ENCODE measurements at places on chromosomes 2 and 18.

GRCh38 chr18:79586436-79587225 lies 93.0 kb upstream of the CTDP1 start:
- DNase-seq, result peak; percentile 65

GRCh38 chr2:110995911-110996310 lies 124.8 kb upstream of the BCL2L11 start:
- no peak for DNase-seq

GRCh38 chr2:60843006-60843405 lies 38.4 kb upstream of the REL start:
- no peak for DNase-seq

GRCh38 chr2:170305711-170306110 lies 127.8 kb downstream of the MYO3B start:
- no peak for DNase-seq

DNA sequence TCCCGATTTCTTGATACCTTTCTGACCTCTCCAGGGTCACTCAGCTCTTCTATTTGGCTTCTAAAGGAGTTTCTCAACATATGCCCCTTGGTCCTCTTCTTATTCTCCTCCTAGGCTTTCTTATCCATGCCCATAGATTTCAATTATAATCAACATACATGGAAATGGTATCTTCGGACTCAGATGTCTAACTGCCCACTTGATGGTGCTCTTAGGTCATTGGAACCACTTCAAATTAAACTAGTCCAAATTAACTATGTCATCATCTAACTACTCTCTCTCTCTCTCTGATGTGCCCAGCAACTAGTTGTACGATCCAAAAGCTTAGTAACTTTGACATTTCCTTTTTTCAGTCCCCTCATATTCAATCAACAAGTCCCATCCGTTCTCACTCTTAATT lies 43.2 kb upstream of the GPR75 start:
- DNase-seq, result no peak

GRCh38 chr18:11004951-11005350 lies 144.4 kb downstream of the PIEZO2 start:
- no peak for DNase-seq

GRCh38 chr18:74682991-74683297 lies 85.3 kb downstream of the ZNF407 start:
- DNase-seq, result no peak

DNA sequence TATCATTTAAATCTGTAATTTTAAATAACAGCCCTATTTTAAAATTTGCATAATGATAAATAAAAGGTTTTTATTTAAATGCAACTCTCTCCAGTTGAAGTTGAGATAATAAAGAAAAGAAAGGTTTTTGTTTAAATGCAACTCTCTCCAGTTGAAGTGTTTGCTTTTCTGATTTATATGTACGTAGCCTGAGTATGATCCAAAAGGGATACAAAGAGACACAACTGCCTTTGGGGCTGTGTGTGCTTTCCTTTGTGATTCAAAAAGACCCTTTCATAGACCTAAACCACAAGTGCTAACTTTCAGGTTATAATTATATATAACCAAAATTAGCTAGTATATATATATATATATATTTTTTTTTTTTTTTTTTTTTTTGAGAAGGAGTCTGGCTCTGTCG lies 76.2 kb upstream of the MFF start:
- DNase-seq, result no peak

- no peak for DNase-seq
Measured at GRCh38 chr18:28511413-28511821, 334.5 kb upstream of the CDH2 start.

- DNase-seq, result no peak
Measured at GRCh38 chr18:62484941-62485340, 37.9 kb upstream of the ZCCHC2 start.

- no peak for DNase-seq
Measured at GRCh38 chr2:59068255-59068654, 827.1 kb upstream of the FANCL start.

GRCh38 chr2:26088038-26088643 lies 54.3 kb downstream of the RAB10 start:
- DNase-seq, result no peak

GRCh38 chr2:170766693-170767092 lies 3.5 kb upstream of the ERICH2 start:
- no peak for DNase-seq

DNA sequence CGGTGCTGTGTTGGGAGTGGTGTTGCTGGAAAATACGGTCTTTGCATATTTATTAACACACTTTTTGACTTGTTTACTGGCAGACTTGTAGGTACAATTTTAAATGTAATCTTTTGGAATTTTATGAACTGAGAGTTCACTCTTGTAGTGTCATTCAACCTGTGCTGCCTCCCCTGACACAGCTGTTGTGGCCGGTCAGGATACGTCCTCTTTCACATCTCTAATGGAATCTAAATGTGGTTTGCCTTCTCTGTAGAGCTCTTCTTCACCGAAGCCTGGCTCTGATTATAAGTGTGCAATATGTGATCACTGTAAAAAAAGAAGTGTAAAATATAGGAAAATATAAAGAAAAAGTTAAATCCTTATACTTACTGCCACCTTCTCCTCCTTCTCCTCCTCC lies 94.7 kb downstream of the MAP4K4 start:
- no peak for DNase-seq

DNA sequence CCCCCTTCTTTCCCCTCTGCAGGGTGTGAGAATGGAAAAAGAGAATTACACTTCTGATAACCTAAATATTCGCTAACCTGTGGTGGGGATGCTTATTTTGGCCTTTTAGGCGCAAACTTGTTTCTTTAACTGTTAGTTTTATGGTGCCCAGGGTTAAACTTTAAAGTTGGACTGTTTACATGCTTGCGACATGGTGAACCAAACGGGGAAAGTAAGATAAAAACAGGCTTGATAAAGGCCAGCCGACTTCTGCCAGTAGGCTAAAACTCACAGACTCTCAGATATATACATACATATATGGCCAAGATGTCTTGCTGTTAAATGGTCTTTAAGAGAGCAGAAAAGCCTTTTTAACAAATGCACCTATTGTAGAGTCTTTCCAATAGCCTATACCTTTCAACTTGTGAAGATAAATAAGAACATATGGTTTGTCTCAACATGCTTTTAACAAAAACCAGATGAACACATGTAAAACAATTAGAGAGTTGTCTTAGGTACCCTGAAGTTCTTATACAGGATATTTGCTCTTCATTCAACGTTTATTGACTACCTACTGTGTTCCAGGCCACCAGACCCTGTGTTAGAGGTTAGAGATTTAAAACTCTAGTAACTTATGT lies 29.0 kb downstream of the PRKCE start:
- no peak for DNase-seq

DNA sequence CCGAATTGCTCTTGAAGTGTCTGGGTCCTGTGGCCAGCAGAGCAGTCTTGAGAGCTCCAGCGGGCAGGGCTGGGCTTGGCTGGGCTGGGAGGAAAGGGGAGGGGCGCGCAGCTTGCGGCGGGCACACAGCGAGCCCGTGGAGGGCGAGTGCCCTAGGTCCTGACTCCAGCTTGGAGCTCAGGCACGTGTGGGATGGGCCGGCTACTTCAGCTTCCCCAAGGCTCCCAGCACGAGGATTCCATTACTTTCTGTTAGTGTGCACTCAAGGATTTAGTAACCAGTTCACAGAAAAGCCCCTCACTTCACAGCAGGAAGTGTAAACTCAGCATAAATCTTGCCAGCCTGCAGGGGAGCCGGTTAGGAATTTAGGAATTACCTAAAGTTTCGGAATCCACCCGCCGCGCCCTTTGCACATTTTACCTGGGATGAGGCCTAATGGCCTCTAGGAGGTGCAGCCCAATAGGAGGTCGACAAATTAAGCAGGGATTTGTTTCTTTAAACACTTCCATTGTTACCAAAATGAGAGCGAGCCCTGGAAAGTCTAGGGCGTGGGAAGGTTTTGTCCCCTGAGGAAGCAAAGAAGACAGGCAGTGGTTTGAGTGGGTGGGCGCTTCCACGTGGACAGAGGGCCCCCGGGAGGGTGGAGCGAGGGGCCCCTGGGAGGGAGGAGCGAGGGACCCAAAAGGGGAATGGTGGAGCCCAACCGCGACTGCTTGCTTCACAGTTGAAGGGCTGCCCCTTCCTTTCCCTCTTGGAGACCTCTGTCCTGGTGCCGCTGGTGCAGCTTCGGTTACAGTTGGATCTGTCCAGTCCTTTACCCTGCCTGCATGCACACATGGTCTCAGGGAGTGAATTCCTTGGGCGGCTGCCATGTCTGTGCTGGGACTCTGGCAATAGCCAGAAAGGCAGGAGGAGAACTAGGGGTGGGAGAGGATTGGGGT lies 93.3 kb downstream of the CTAGE1 start:
- DNase-seq, result peak; percentile 82

DNA sequence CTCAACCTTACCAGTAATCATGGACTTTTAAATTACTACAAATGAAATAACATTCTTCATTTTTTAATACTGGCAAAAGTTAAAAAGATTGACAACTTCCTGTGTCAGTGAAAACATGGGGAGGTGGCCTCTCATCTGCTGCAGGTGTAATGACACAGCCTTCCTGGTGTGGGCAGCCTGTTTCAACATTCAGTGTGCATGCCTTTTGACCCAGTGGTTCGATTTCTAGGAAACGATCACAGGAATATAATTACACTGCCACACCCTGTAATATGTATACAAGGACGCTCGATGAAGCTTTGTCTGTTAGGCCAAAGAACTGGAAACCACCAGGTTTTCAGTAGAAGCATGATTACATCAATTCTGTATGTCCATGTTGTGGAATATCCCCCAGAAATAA lies 68.7 kb downstream of the MTHFD2 start:
- DNase-seq, result no peak

DNA sequence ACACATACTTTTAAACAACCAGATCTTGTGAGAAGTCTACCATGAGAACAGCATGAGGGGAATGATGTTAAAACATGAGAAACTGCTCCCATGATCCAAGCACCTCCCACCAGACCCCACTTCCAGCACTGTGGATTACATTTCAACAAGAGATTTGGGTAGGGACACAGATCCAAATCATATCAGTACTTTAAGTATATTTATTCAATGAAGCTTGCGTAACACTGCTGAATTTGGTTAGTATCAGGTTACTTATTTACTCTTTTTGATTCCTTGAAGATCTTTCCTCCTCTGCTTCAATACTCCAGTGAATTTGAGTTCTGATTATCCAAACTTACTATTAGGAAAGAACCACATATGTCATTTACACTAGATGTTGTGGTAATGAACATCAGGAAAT lies 418.6 kb downstream of the PIK3C3 start:
- DNase-seq, result no peak

DNA sequence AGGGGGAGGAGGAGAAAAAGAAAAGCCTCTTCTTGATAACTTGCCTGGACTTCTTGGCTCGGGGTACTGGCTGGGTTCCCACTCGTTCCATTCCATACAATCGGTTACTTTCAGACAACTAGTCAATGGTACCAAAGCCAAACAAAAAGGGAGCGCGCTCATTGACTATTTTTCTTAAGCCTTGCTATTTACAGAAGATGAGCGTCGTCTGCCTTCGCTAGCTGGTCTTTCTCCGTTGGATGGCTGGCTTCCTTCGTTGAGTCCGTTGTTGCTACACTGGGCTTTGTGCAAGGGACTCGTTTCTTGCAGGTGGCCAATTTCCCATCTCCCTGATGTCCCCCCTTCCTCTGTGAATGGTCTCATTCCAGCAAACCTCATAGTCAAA lies 260.4 kb downstream of the ZNF516 start:
- DNase-seq, result no peak

GRCh38 chr18:75290737-75291358 lies 80.3 kb downstream of the TSHZ1 start:
- no peak for DNase-seq

DNA sequence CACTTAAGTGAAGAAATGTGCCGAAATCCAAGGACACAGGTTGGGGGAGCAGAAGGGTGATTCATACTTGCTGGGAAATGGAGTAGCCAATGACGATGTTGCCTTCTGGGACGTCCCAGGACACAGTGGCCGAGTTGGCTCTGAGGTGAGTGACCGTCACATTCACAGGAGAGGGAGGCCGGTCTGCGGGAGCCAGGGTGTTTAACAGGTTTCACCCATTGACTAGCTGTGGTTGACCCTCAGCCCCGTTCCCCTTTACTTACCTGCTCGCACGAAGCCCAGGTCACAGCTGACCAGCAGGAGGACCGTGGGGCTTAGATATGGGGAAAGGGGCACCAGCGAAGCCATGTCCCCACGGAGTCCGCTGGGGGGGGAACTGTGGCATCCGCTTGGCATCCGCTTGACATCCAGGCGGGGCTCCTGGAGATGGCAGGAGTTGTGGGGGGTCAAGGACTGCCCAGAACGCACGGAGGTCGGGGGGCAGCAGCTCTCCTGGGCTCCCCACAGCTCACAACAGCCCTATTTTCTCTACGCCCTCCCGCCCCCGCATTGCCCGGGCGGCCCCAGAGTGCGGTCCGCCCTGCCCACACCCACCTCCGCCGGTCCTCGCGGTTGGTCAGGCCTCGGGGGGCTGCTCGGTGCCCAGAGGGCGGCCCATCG lies 586 bp downstream of the FNDC4 start:
- DNase-seq, result peak; percentile 77

- no peak for DNase-seq
Measured at GRCh38 chr2:136243638-136244535, 125.9 kb upstream of the CXCR4 start.

DNA sequence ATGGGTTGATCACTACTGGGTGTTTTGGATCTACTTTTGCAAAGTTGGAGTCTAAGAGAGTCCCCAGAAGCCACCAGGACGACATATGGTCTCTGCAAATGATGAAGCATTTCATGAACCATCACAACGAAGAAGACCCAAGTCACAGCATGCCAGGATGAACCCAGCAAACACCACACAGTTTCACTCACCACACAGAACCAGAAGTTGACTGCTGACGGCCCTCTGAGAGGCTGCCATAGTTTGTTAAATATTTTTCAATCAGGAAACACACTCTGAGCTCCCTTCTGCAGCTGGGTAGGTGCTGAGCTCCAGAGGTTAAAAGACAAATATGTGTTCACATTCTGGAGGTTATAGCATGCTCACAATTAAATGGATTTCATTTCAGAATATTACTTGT lies 271.4 kb downstream of the DCDC2C start:
- DNase-seq, result no peak

DNA sequence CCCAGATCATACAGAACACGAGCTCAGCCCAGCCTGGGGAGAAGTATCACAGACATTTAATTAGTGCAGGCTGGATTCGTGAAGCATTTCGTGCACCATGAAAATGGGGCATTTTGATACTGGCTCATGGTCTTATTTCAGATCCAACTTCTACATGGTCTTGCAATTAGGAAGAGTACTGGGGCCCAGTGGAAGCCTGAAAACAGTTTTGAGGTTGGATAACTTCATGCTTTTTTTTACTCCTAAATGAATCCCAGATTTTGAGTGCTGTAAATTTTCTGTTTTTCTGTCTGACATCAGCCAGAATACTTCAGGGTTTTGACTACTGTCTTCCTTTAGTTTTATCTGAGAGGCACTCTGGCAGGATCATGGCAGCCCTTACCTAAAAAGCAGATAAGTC lies 160.1 kb downstream of the GFPT1 start:
- DNase-seq, result no peak

- DNase-seq, result peak; percentile 68
Measured at GRCh38 chr2:121189661-121190381, 95.2 kb downstream of the TFCP2L1 start.

GRCh38 chr2:54716375-54716774 lies 7.1 kb upstream of the EML6 start:
- DNase-seq, result no peak

All from spleen (tissue), 13 donors.